Brain pericyte (primary cell): ENCODE measurements at places on chromosomes 4 and X.

DNA sequence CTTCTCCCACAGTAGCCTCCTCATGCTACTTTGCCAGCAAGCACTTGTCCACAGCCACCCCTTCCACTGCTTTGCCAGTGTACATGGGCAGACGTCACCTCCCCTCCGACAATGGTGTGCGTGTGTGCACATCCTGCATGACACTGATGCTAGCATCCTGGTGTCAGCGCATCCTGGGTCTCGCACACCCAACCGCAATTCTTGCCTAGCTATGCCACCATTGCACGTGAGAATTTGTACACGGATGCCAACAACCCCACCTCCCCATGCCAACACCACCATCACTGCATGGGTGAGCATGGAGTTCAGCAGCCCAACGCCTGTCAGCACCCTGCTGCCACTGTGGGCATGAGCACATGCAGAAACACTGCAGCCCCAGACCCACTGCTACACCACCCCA lies 550.0 kb downstream of the STPG2 start:
- no peak for DNase-seq

GRCh38 chr4:110211007-110211769 lies 12.8 kb upstream of the ELOVL6 start:
- no peak for DNase-seq

DNA sequence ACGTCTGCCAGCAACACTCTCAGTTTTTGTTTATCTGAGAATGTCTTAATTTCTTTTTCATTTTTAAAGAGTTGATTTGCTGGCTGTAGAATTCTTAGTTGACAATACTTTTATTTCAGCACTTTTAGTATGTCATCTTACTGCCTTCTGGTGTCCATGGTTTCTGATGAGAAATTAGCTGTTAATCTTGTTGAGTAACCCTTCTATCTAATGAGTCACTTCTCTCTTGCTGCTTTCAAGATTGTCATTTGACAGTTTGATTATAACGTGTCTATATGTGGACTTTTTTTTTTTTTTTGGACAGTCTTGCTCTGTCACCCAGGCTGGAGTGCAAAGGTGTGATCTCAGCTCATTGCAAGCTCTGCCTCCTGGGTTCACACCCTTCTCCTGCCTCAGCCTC lies 24.0 kb upstream of the TMEM255A start:
- DNase-seq, result no peak

DNA sequence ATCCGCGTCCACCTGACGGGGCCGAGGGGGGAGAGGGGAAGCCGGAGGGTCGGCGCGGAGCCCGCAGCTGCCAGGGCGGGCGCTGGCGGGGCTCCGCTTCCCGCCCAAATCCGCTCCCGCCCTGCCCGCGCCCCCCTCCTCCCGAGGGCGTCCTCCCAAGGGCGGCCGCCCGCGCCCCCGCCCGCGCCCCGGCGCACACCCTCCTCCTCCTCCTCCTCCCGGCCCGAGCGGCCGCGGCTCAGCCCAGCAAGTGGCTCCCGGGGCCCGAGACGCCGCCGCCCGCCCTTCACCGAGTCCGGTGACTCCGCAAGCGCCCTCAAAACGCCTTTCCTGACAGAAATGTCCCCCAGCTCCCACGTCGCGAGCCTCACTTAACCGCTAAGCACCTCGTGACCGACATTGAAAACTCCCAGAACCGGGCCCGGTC lies 487 bp downstream of the HMGB2 start:
- no peak for DNase-seq

DNA sequence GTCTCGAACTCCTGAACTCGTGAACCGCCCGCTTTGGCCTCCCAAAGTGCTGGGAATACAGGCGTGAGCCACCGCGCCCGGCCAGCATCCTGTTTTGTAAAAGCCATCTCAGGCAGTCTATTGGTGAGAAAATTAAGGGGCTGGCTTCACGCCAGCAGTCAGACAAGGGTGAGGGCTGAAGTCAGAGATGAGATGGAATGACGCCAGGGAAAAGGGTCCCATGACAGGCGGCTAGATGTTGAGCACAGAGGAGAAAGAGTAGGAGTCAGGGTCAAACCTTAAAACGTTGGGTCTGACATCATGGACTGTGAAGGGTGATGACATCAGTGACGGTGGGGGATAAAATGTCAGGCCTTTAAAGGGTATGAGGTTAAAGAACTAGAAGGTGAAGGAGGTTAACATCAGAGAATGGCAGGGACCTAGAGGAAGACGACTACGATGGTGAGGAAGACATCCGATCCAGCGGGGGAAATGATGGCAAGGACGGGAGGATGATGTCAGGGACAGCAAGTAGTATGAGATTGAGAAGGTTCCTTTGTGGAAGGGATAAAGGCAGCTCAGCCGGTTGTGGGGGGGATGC lies 504 bp upstream of the RBM3 start:
- DNase-seq, result no peak

- DNase-seq, result no peak
Observed at GRCh38 chr4:53197772-53198142, 168.1 kb downstream of the SCFD2 start.
